Activated CD8-positive, alpha-beta memory T cell treated with anti-CD3 and anti-CD28 coated beads for 1 hour (primary cell): ENCODE measurements at places on chromosomes 5 and 9.

- DNase-seq, result no peak
Measured at GRCh38 chr5:106420102-106420501, 1250.6 kb downstream of the EFNA5 start.

DNA sequence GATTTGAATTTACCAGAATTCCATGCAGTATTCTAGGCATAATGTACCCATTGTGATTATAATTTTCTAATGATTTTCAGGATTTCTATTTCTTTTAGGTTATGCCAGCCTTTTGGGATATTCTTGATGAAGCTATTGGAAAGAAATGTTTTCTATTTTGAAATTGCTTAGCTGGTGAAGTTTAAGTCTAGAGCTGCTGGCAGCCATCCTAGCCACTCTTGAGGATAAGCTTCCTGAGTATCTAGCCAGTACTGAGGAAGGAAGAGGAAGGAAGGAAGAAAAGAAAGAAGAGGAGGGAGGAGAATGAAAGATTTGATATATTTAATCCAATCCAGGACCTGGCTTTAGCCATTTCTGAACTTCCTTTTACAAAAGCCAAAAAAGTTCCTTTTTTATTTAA, 142.1 kb upstream of the DAB2 start:
- no peak for DNase-seq

DNA sequence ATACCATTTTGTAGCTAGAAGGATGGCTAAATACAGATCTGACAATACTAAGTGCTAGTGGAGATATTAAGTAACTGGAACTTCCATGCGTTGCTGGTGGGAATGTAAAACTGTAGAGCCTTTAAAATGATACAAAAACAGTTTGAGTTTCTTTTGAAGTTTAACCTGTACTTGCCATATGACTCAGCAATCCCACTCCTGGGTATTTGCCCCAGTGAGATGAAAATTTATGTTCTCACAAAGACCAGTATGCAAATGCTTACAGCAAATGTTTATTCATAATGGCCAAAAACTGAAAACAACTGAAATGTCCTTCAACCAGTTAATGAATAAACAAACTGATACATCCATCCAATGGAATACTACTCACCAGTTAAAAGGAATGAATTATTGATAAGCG, 137.3 kb downstream of the SLC12A2 start:
- DNase-seq, result no peak

GRCh38 chr5:58887721-58888409, 305.0 kb downstream of the RAB3C start:
- DNase-seq, result no peak

DNA sequence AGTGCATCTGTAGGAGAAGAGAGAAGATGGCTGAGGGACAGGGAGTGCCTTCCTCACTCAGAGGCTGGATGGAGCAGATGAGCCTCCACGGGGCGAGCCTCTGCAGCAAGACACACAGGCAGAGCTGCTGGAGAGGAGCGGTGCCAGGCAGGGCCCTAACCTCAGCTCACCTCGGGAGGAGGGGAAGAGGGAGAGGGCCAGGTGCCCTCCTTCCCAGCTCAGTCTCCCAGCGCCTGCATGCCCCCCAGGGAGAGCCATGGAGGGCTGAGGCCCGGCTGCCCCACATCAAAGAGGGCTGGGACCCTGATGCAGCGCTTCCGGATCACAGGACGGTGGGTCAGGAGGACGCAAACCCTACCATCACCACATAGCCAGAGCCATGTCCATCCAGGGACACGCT, 13.6 kb upstream of the SPATA31E1 start:
- no peak for DNase-seq
